Transverse colon (tissue), 4 donors: ENCODE measurements at places on chromosomes 1 and 21. TPM values are rescaled to one million over a fixed set of nuclear protein-coding genes. Genes with fewer than 3 reads are reported as not detected.

Gene ROR1
- total RNA-seq, result 3.0 TPM

Gene C1orf94
- not detected for total RNA-seq

Gene PRELP
- total RNA-seq, result 19.7 TPM

Gene TAS1R1
- total RNA-seq, result not detected

Gene LRRC39
- not detected for total RNA-seq

Gene ZNF648
- not detected for total RNA-seq

Gene FMO5
- total RNA-seq, result 145 TPM

Gene ETV3L
- not detected for total RNA-seq

Gene RCC2
- total RNA-seq, result 27.0 TPM

Gene SYPL2
- total RNA-seq, result 0.41 TPM

Gene COL11A1
- total RNA-seq, result 0.16 TPM

Gene SPATA21
- total RNA-seq, result not detected

Gene LIPI
- total RNA-seq, result not detected

Gene RAD54L
- total RNA-seq, result 5.6 TPM

Gene FTCD
- not detected for total RNA-seq

Gene MAB21L3
- 2.2 TPM for total RNA-seq

Gene CD160
- total RNA-seq, result 1.6 TPM

Gene CELA3B
- total RNA-seq, result not detected

Gene ENAH
- total RNA-seq, result 18.9 TPM

Gene CD84
- total RNA-seq, result 8.6 TPM

Gene RORC
- 32.9 TPM for total RNA-seq
